LNCaP clone FGC (cell line): ENCODE measurements at places on chromosomes 4 and X.

GRCh38 chrX:79170476-79171035 is 26.1 kb downstream of the GPR174 start:
- DNase-seq, result no peak

DNA sequence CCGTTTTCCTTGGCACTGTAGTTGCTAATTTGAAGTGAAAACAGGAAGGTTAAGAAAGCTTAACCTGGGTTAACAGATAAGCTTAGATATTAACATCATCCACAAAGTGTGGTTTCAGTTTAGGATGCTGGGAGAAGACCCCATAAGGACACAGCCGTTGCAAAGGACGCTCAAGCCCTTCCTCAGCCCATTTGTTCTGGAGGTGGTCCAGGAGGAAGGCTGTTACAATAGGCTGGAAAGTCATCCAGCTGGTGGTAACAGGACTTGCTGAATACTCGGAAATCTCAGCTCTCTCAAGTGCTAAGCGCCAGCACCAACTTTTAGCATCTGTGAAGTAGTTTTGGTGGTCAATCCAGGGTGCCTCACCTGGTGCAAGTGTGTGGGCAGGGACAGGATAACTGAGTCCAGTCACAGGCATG is 14.2 kb downstream of the CHST7 start:
- DNase-seq, result no peak

- no peak for DNase-seq
Observed at GRCh38 chrX:44974451-44974850, 101.5 kb downstream of the KDM6A start.

DNA sequence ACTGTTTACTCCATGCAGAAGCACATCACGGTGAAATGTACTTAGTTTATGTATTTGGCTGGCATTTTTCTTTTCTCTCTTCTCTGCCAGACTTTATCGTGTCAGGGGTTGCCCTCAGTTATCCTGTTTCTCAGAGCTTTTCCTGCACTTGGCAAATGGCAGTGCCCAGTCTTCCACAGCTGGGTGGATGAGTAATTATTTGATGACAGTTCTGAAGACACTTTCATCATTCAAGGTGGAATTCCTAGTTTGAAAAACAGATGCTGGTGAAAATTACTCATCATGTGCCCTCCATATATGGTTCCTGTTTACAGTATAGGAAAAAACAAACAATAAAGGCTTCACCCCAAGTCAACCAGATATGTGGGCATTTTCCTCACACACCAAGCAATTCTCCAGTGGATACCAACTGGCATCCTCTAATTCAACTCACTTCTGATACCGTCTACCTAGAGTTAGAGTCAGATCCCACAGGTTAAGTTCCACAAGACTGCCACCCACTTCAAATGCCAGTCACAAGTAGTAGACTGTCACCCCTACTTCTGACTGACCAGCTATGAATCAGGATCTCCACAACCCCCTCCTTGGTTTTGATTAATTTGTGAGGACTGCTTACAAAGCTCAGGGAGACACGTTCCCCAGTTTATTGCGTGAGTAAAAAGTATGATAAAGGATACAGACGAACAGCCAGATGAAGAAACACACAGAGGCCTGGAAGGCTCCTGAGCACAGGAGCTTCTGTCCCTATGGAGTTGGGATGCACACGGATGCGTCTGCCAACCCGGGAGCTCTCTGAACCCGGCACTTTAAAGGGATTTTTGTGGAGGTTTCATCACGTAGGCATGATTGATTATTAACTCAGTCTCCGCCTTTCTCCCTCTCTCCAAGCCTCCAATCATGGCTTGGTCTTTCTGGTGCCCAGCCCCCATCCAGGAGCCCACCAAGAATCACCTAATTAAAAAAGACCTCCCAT is 72.9 kb downstream of the CLDN34 start:
- no peak for DNase-seq

- DNase-seq, result no peak
Observed at GRCh38 chr4:7416745-7417432, 17.8 kb downstream of the PSAPL1 start.

GRCh38 chrX:37986893-37987292 is 19.5 kb upstream of the SYTL5 start:
- DNase-seq, result no peak

GRCh38 chr4:156638925-156639605 is 332.5 kb downstream of the PDGFC start:
- no peak for DNase-seq

DNA sequence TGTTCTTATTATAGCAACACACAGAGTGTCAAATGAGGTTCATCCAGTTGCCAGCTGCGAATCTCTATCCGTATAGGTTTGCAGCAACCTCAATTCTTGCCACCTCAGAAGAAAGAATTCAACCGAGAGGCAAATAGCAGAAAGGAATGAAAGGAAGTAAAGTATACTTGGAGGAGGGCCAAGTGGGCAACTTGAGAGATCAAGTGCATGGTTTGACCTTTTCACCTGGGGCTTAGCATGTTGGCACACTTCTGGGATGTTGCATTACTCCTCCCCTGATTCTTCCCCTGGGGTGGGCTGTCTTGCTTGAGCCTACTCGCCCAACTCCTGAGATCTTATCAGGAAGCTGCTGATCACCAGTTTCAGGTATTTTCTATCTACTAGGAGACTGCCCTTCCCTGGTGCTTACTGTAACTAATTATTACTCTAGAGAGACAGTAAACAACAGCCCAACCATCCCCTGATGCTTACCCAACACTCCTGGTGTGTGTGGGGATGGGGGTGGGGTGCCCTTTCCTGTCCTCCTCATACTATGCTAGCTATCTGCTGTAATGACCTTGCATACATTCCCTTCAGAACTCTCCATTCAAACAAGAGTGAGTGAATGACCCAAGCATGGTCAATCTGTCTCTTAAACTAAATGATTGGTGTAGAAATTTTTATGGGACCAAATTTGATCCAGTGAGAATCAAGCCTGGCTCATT is 7.3 kb upstream of the TMEM33 start:
- no peak for DNase-seq

- DNase-seq, result no peak
Observed at GRCh38 chr4:92198711-92199110, 105.1 kb upstream of the GRID2 start.

GRCh38 chr4:147515220-147515936 is 34.5 kb downstream of the EDNRA start:
- DNase-seq, result no peak

DNA sequence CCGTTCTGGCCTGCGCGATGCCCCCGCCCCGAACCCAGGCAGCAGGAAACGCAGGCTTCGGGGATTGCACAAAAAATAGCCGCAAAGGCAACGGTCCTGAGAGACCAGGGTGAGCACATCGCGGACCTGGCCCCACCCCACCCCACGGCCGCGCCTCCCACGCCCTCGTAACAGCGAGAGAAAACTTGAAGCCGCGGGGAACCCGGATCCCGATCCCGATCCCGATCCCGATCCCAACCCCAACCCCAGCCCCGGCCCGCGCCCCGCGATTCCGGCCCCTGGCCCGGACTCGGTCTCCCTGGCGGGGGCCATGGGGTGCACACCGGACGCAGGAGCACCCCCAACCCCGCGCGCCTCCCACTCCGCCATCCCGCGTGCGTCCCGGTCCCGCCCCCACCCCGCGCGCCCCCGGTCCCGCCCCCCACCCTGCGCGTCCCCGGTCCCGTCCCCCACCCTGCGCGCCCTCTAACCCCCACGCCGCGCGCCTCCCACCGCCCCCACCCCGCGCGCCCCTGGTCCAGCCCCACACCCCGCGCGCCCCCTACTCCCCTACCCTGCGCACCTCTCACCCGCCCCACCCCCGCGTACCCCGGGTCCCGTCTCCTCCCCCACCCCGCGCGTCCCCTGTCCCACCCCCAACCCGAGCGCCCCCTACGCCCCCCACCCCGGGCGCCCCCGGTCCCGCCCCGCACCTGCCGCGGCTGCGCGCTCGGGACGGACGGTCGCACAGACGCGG is 29.0 kb downstream of the NOP14 start:
- no peak for DNase-seq

GRCh38 chr4:186170966-186171365 is 20.4 kb upstream of the CYP4V2 start:
- no peak for DNase-seq

DNA sequence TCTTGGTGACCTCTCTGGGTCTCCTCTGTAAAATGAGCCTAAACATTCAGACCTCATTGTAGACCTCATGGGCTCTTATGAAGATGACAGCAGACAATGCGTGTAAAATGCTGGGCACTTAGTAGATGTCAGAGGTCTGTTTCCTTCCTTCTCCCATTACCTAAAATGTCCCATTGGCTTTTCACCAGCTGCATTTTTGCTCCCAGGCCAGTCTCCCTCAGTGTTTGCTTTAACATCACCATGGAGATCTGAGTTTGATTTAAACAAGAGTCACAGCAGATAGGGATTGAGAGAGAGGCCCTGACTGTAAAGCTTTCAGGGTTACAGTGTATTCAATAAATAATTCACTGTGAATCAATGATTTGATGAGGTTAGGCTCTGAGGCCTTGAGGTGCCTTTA is 24.3 kb downstream of the PSAPL1 start:
- DNase-seq, result no peak

GRCh38 chrX:53686151-53686885 is at the start of gene HUWE1:
TSS of gene HUWE1 (minus strand) at chrX:53686719. CDS start at chrX:53654107, 32,612 bp downstream.
- DNase-seq, result no peak

DNA sequence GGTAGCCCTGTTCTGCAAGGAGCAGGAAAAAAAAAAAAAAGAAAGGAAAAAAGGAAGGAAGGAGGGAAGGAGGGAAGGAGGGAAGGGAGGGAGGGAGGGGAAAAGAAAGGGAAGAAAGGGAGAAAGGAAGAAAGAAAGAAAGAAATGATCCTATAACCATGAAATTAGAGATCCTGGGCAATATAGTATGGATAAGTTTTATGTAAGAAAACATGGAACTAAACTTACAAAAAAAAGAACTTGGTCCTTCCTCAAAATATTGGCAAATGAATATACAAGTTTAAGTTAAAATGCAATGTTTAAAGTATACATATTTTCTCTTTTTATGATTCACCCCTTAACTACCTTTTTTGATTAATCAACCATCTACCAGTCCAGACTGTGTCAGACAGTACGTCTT is 18.9 kb downstream of the BBS7 start:
- DNase-seq, result no peak

DNA sequence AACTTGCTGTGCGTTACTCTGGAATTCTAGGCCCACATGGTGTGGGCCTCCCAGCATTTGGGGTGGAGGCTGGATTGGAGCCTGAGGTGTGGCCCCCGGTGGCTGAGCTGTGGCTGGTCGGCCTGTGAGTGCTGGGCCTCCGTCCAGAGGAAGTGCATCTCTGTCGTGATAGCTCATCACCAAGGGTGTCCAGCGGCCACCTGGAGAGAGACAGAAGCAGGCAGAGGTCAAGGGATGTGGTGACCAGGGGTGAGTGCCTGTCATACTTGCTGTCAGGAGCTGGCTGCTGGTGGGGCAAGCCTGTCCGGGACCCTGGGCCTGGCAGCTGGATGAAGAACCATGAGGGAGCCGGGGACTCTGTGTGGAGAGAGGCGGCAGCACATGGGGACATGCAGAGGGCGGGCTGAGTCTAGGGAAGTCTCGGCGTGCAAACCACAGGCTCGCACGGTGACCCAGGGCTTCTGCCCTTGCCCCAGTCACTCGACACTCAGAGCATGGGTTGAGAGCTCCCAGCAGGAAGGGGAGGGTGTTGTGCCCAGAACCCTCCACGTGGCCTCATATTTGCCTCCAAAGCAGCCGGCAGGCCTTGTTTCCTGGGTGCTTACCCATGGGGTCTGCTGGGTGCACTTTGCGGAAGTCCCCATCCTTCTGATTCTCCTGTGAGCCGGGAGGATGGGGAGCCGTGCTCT is 6.2 kb downstream of the SORCS2 start:
- DNase-seq, result no peak

GRCh38 chr4:144645631-144646522 is at the start of gene HHIP:
TSS of gene HHIP (plus strand) at chr4:144646156. CDS start at chr4:144646676, 520 bp downstream.
- no peak for DNase-seq

DNA sequence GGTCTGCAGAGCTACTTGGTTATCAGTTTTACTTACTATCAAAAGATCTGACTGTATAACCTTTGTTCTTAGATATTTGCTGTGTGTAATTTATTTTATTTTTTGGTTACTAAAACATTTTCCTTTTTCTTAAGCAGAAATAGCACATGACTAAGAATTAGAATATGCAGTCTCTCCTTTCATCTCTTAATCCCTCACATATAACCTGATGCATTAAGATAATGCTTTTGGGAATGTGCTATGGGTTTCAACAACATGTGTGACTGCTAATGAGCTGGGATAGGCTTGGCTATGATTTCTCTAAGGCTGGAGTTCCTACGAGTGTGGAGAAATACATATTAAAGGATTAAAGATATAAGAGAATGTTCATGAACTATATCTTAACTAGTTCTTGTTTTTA is 41.5 kb downstream of the SHROOM3 start:
- DNase-seq, result no peak

GRCh38 chrX:26762253-26762652 is 546.3 kb downstream of the MAGEB5 start:
- no peak for DNase-seq
